Stimulated activated CD4-positive, alpha-beta T cell treated with anti-CD3 and anti-CD28 coated beads, Interleukin-12 subunit alpha, Interleukin-12 subunit beta, amount 100 ng/mL, for 48 hours (primary cell): ENCODE measurements at places on chromosomes 1 and 21.

DNA sequence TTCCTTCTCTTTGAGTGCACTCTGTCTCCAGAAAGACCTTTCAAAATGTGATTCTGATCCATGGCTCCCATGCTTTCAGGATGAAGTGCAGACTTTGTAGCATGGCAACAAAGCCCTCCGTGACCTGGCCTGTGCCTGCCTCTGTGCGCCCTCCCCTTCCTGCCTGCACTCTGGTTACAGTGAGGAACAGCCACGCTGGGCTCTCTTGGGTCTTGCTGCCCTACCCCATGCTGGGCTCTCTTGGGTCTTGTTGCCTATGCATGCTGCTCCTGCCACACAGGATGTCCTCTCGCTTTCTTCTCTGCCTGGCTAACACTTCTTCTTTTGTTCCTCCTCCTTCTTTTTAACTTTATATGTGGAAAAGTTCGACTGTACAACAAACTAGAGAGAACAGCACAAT is 28.0 kb downstream of the LMOD1 start:
- no peak for DNase-seq

- DNase-seq, result no peak
These were observed 23.1 kb downstream of the EIF2D start for GRCh38 chr1:206589206-206589605.

DNA sequence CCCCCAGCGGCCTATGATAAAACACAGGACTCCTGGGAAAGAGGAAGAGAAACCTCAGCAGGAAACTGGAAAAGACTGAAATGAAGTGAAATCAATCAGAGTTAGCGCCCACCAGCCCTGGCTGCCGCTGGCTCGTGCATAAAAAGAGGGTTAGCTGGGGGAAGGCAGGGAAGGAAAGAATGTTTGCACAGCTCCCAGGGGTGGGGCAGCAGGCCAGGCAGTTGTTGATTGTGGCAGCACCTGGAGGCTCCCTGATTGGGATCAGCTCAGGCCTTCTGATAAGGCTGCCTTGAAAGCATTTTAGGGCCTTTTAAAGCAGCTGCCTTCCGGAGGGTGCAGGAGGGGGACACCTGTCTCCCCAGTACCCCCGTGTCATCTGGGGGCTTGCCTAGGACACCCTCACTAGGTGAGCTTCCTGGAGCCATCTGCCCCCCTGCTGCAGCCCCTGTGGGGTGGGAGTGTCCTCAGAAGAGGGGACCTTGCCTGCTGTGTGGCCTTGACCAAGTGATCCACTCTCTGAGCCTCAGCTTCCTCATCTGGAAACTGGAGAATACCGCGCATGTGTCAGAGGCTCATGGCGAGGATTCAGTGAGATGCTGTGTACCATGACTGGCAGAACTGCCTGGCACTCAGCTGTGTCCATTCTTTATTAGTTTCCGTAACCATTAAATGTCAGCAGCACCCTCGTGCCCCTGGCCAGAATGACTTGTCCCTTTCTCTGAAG is 6.6 kb downstream of the EPHB2 start:
- DNase-seq, result no peak

DNA sequence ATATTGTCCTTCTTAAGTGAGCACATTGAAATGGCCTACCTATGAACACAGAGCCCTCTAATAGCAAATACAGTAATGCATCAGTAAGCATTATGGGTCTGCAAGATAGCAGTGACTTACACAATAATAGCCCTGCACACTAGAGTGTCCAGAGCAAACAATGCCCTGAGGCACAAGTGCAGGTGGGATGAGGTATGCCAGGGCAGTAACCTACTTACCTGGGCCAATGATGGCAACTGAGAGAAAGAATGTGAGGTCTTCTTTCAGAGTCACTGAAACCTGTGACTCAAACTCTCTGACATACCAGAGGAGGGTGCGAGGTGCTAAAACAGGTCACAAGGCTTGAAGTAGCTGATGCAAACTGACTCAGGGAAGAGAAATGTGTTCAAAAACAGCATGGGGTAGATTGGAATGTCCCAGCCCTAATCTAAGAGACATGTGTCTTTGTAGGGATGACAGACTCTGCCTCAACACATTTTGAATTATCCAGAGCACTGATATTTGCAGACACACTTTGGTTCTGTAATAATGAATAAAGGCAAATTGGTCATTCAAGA is 168.5 kb upstream of the RUNX1 start:
- DNase-seq, result no peak

DNA sequence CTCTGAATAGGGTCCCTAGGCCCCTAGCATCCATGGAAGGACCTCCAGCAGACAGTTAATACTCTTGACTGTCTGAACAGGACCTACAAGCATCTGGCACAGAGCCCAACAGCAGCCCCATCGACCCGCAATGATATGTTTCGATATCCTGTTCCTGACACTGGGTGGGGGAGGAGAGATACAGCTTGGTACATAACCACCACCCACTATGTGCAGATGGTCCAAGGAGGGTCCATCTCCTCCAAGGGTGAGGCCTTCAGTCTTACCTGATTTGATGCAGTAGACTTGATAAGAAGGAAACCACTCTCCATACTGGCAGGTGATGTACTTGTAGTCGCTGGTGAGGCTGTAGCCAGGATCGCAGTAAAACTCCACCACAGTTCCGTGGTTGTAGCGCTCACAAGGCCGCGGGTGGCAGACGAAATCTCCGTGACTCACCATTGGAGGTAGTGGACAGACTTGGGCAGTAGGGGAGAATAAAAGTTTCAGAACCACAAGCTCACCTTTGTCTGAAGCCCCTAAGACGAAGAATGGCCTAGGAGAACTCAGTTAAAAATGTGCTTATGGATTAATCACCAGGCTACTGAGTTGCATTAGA is 86.0 kb upstream of the TLR5 start:
- no peak for DNase-seq

- no peak for DNase-seq
These were observed 15.5 kb upstream of the SARS1 start for GRCh38 chr1:109198043-109198695.

DNA sequence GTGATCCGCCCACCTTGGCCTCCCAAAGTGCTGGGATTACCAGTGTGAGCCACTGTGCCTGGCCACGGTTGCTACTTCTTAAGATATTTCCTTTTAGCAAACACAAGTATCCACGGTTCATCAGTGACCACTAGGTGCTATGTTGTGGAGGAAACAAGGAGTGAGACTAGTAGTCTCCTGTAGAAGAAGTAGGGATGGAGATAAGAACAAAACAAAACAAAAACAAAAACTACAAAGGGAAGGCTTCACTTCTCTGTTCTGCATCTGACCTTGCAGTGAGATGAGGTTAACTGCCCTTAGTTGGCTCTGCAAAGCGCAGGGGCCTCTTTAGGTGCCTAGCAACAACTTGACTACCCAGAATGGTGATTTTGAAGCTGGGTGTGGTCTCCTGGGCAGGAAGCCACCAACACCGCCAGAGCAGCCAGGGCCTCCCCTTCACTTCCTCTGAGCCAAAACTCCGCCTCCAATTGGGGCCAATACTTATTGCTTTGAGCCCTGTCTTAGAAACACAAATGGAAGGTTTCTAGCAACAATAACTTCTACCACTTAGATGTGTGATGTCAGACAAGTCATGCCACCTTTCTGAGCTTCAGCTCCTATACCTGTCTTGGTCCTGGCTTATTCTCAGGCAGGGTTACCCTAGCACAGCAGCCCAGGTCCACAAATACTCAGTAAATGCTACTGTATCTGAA is 12.8 kb upstream of the CDC42 start:
- peak; percentile 77 for DNase-seq

DNA sequence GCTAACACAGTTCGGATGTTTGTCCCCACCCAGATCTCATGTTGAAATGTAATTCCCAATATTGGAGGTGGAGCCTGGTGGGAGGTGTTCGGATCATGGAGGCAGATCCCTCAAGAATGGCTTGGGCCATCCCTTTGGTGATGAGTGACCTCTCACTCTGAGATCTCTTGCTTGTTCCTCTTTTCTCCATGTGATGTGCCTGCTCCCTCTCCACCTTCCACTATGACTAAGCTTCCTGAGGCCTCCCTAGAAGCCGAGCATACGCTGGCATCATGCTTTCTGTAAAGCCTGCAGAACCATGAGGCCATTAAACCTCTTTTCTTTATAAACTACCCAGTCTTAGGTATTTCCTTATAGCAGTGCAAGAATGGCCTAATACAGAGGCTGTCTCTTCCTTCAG is 8.1 kb upstream of the PLA2G5 start:
- DNase-seq, result no peak

DNA sequence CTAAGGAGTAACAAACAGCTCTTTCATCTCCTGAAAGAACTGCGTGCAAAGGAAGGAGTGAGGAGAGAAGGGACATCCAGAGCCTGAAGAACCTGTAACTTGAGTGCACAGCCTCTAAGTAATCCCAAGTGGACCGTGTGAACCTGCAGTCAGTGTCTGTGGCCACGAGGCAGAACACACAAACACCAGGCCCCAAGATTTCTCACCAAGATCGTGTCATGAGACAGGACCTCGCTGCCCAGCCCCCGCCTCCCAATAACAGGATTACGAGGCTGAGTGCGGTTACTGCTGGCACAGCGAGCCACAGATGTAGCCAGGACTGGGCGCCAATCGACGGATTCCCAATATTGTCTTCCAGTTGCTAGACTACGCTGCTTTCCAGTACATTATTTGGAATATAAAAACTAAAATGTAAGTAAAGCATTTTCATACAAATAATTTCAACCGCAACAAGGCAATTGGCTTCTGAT is 101.3 kb upstream of the SLC25A33 start:
- no peak for DNase-seq

GRCh38 chr21:23247334-23247733 is 2249.1 kb downstream of the NCAM2 start:
- no peak for DNase-seq

DNA sequence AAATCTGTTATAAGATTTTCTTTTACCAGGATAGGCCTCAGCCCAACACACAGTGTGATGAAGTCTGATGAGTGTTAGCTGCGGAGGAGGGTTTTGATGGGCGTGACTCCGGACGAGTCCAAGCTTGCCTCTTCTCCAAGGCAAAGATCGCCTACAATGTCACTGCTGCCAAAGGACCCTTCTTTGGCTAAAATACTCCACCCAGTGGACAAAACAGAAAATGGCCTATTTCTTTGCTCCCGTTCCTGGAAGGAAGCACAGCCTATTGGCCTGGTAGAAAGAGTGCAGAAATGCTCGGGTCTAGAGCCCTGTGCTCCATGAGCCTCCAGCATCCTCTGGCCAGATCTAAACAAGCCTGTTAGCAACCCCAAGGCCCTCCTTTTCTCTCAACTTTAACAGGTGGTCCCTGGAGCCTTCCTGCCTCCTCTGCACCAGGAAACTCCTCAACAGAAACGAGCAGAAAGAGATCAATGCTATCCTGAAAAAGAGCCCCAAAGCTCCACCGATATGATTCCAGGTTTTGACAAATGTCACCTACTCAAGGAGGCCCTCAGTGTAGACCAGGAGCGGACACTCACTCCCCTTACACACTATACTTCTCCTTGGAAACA is 3.4 kb upstream of the CASQ2 start:
- DNase-seq, result no peak

DNA sequence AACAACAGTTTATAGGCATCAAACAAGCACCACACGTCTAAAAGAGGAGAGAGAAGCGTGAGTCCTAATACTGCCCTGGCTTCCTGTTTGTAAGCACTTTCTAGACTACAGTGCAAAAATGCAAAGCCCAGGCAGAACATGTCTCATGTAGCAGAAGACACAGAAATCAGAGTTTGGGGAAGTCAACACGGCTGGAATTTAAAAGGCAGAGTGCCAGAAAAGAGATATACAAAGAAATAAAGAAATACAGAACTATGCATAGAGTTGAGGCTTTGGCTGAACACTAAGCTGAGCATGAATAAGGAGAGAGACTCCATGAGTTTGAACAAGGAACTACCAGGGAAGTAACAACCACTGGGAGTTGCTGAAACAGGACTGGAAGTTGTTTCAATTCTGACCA is 566.6 kb upstream of the NR5A2 start:
- no peak for DNase-seq

GRCh38 chr1:202278751-202279150 is 63.0 kb downstream of the UBE2T start:
- no peak for DNase-seq

GRCh38 chr1:107016376-107016978 is 40.0 kb upstream of the PRMT6 start:
- no peak for DNase-seq

DNA sequence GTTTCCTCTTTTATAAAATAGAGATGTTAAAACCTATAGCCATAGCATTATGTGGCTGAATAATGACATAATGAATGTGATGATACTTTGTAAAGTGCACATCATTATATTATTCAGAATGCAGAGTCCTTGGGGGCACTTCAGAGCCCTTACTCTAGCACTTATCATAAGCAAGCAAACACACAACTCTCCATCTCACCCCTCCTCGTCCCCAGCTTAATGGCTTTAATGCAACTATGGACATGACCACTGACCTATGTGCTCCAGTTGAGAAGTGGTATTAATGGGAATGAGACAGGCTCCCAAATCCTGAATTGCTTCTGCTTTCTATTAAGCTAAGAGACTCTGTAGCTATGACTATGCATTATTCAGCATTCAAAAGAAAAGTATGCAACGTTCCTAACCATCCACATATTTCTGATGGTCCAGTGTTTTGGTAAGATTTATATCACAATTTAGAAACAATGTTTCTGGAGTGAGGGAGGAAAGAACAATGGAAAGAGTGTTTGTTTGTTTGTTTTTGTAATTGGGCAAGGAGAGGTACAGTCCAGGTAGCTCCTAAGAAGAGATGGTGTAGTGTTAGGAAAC is 194.0 kb upstream of the PLXNA2 start:
- no peak for DNase-seq

GRCh38 chr1:182080040-182080439 is 18.5 kb upstream of the ZNF648 start:
- DNase-seq, result no peak

DNA sequence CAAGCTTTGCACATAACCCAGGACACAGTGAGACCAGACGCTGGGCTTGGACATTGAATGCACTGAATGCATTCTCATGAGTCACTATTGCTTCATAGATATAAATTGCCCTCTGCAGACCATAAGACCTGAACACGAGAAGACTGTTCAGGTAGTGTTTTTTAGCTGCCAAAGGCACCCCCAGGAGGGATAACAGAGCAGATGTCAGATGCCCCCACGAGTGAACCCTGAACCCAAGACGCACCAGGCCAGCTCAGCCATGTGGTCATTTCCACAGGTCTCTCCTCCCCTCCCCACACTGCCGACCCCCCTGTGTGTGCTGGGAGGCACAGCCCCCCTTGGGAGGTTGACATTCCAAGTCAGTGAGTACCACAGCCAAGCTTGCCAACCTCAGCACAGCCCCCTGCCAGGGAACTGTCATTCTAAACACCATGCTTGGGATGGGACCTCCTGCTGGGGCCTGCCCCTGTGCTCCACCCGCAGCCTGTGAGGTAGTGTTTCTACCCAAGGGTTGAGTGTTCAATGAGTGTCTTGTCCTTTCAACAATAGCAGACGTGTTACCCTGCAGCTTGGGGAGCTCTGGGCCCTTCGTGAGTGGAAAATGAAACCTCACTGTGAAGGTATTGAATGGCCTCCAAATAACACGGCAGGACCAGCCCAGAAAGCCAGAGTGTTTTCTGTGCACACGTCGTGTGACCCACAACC is 68.2 kb downstream of the PSMG1 start:
- DNase-seq, result no peak

- no peak for DNase-seq
These were observed 40.2 kb downstream of the GPR161 start for GRCh38 chr1:168096296-168097165.
